SW480 (cell line): ENCODE measurements at places on chromosomes 12 and 14.

DNA sequence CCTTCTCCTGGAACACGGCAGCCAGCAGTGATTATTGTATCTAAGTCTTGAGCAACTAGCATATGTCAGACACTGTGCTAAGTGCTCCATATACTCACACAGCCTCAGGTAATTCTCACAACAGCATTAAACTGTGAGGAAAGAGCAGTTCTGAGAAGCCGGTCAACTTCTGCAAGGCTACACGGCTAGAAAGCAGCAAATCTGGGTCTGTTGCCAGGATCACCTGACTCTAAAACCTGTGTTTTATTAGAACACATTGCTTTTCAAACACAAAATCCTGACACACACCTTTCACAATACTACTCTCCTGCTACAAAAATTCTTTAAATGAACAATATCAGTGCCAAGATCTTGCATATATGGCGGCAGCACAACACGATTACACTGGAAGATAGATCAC, 49.8 kb upstream of the CRACR2A start:
- DNase-seq, result no peak

DNA sequence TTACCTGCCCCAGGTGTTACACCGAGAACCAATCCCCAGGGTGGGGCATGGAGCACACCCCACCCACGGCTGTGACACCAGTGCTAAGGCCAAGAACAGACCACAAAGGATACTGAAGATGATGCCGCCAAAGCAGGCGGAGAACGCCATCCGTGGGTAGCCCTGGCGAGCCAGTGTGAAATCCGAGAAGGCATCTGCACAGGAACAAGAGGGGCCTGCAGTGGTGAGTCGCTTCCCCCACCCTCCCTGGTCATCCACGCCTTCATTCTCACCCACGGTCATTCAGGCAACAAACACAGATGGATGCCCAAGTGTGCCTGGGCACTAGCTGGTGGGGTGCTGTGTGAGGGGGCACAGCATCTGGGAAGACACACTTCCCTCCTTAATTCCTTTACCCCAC, 28.5 kb downstream of the SLC8B1 start:
- DNase-seq, result peak; percentile 37

DNA sequence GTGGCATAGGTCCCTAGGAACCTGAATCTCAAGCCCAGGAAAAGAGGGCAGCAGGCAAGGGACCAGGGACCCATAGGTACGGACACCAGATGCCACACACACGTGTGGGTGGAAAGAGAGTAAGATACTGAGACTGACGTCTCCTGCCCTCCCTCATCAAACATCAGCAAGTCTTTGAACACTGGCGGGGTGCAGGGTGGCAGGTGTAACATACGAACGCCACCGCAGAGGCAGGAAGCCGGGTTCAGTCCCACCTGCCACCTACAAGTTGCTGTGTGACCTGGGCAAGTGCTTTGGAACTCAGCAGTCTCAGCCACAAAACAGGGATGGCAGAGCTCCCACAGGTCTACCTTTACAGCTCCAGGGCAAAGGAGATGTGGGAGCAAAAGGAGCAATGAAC, 11.1 kb downstream of the ACTN1 start:
- peak; percentile 63 for DNase-seq

DNA sequence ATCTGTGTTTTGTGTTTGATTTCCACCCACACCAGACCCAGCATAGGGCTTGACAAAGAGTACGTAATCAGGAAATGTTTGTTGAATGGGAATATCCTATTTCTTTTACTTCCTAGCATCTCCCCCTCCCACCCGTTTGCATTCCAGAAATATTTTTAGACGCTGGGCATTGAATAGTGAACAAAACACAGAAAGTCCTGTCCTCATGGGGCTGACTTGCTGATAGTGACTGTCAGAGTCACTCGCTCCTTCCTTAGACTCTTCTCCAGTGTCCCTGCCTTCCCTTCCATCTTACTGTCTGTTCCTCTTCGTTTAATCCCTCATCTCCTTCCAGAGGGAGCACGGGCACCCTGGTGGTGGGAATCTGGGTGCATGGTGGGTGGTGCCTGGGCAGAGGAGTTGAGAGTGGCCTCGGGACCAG, 53.6 kb downstream of the SLC25A47 start:
- DNase-seq, result peak; percentile 27

- no peak for DNase-seq
These were observed 22.4 kb upstream of the PPM1H start for GRCh38 chr12:62957233-62957953.

DNA sequence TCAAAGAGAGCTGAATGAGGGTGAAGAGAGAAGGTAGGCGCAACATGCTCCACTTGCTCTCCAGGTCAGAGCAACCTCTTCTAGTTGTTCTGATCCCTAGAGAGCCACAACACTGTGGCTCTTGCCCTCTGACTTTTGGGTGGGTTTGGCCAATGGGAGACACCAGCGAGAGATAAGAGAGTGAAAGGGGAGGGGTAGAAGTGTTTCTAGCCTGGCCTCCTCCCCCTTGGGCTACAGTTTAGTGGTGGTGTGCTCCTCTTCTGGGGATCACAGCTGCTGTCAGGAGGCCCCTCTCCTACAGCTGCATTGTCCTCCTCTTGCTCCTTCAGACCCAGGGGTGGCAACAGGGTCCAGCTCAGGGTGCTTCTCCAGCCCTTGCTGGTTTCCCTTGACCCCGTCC, 454.8 kb downstream of the FUT8 start:
- DNase-seq, result no peak

DNA sequence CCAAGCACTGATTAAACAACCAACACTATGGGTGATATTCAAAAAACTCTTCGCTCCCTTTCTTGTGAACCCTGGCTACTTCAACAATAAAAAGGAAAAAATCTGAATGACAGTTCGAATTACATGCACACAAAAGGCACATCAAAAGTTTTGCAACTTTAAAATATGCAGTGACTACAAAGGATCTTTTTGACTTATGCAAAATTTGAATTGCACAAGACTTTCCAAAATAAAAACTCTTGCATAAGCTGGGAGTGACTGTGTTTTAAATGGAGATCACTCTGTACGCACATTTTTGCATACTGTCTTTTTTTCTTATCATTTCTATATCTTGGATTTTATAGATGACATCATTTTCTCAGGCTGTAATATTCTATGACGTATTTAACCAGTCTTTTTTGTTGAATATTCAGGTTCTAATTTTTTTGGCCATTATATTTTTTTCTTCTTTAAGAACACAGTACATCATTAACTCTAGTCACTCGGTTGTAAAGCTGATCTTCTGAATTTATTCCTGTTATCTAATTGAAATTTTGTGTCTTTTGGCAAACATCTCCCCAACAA, 667.6 kb upstream of the TBX3 start:
- no peak for DNase-seq

DNA sequence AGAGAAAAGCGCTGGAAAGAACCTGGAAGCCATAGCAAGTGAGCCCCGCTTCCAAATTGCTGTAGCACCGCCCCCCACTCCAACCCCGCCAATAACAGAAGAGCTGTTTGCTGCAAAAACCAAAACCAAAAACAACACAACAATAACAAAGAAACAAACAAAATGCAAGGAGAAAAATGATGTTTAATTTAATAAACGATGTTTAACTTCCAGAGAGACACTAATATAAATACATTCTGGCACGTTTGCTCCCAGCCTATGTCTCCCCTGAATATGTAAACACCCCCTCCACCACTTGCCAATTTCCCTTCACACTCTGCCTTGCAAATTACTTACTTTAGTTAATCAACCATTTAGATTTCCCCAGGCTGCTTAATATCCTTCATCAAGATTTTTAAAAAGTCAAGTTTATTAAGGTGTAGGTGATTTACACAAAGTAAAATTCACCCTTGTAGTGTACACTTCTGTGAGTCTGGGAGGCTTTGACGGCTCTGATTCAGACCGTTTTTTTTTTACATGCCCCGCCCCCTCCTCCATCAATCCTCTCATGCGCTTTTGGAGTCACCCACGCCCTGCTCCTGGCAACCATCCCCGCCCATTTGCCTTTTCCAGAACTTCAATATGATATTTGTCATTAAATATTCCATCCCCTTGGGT, 482 bp upstream of the IFI27L2 start:
- DNase-seq, result peak; percentile 76

- peak; percentile 57 for DNase-seq
These were observed 46.3 kb downstream of the PPHLN1 start for GRCh38 chr12:42372154-42372791.

DNA sequence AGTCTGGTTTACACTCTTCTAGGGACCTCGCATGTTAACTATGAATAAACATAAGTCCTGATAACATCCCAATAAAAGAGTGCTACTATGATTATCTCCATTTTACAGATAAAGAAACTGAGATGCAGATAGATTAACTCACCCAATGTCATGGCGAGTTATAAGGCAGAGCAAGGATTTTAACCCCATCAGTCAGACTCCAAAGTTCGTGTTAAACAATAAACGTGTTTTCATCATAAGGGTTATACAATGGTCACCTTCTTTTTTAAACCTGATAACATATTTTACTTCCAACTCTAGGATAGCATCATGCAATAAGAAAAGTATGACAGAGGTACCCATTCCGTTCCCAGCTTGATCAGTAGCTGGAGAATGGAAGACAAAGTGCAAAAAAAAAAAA, 1.2 kb downstream of the AREL1 start:
- DNase-seq, result no peak

- no peak for DNase-seq
These were observed 270.0 kb downstream of the DACT1 start for GRCh38 chr14:58907803-58908202.

DNA sequence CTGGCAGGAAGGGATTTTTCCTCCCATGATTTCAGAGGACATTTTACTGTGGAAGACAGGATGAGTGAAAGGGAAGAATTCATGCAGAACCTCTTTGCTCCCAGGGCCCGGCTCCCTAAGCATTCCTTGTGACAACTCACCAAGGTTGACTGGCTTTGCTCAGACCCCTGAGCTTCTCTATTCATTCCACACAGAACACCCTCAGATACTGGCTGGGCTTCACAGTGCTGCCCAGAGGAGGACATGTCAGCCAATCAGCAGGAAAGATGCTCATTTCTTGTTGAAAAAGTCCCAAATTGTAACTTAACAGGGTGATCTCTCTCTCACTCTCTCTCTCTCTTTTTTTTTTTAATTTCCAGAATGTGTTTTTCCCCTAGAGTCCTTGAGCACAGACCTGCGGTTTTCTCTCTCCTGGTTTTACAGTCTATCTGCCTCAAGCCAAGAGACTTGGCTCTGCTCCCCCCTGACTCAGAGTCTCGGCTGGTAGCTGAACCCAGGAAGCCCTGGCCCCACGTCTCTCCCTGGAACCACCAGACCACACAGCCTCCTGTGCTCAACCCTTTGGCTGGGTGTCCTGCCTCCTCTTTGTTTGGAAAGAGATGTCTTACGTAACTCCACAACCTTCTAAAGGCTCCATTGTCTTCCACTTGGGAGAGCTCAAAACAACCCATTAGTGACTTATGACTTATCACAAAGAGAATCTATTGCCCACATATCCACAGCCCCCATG, 43.9 kb downstream of the SSPN start:
- DNase-seq, result peak; percentile 90

DNA sequence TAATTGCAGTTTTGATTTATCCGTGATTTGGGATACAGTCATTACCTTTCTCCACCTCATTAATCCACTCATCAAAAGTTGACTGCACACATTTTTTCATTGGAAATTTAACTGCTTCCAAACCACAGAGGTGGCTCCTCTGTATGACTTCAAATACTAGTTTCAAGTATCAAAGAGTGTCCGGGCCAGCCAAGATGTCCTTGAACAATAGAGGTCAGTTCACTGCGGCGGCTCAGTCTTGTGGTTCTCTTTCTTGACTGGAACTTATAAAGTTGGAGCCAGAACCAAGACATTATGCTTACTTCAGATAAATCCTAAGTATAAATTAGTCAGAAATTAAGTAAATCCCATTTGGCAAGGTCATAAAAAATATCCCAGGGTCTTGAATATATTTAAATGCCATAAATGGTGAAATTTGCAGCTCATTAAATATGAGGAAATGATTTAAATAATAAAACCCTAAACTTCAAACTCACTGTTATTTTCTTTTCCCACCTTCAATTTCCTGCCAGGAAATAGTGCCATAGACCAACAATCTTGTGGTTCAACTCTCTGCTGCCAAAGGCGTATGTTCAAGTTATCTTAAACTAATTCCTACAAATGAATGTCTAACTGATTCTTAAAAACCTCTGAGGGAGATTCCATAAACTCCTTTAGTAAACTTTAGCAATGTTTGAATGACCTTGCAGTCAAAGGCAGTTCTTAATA, 360.8 kb downstream of the AEBP2 start:
- peak; percentile 29 for DNase-seq

DNA sequence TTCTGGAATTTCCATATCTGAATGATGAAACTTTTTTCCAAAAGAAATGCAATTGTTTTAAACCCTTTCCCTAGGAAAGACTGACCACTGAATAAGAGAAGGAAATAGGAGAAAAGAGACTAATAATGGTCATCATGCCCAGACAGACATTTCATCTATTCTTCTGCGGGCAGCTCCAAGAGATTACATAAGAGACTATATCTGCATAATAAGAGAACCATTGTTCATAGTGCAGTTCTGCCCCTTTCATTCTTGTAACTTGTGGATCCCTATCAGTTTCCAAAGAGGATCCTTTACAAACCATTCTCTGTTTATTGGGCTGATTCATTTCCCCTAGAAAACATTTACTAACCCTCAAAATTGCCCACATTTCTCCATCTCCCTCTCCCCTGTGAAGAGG, 197.8 kb downstream of the FSCB start:
- no peak for DNase-seq

DNA sequence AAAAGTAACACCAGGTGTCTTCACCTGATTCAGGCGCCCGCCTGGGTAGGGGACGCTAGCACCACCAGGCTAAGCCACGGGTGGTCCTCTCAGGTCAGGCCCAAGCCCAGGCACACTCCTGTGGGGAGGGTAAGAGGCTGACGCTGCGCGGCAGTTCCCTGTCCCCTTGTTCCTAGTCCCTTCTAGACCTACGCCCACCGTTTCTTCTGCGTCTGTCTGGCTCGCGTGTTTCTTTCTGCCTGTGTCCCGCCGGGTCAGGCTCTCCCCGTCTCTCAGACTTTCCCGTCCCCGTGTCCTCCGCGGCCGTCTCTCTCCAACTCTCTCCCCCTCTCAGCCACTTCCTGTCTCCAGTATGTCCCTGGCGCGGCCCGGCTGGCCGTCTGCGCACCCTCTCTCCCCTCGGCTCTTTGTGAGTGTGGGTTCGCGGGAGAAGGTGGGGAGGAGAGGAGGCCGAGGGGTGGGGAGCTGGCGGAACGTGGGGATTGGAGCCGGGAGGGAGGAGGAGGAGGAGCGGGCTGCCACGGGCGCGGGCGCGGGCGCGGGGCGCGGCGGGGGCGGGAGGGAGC, 3.1 kb upstream of the TNS2 start:
- DNase-seq, result peak; percentile 90

DNA sequence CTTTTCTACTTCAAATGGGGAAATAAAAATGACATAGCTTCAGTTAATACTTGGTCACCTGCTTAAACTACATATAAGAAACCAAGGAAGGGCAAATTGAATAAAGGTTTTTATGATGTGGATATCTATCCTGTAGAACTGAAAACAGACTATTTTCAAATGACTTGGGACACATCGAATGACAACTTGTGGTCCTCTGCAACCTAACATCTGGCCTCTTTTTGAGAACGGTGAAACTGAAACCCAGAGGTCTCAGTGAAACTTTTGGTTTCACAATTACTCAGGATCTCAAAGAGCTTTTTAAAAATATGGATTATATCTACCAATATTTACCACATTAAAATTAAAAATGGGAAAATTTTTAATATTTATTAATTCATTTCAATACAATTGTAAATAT, 65.2 kb downstream of the PPP2R5E start:
- no peak for DNase-seq

- no peak for DNase-seq
These were observed 90.6 kb downstream of the ETV6 start for GRCh38 chr12:11739980-11740577.

- no peak for DNase-seq
These were observed 2.6 kb downstream of the GXYLT1 start for GRCh38 chr12:42141981-42142606.
